Substantia nigra (tissue), 51 donors: ENCODE measurements at places on chromosomes 6 and 20.

DNA sequence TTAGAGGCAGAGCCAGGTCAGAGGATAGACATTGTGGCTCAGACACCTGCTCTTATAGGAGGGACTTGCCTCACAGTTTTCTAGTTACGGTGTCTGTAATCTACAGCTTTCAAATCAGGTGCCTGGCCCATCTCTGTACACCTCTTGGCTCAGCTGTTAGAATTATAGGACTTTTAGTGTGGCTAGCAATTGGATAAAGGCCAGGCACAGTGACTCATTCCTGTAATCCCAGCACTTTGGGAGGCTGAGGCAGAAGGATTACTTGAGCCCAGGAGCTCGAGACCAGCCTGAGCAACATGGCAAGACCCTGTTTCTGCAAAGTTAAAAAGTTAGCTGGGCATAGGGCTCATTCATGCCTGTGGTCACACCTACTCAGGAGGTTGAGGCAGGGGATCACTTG is 20.0 kb downstream of the BRPF3 start:
- no peak for DNase-seq

DNA sequence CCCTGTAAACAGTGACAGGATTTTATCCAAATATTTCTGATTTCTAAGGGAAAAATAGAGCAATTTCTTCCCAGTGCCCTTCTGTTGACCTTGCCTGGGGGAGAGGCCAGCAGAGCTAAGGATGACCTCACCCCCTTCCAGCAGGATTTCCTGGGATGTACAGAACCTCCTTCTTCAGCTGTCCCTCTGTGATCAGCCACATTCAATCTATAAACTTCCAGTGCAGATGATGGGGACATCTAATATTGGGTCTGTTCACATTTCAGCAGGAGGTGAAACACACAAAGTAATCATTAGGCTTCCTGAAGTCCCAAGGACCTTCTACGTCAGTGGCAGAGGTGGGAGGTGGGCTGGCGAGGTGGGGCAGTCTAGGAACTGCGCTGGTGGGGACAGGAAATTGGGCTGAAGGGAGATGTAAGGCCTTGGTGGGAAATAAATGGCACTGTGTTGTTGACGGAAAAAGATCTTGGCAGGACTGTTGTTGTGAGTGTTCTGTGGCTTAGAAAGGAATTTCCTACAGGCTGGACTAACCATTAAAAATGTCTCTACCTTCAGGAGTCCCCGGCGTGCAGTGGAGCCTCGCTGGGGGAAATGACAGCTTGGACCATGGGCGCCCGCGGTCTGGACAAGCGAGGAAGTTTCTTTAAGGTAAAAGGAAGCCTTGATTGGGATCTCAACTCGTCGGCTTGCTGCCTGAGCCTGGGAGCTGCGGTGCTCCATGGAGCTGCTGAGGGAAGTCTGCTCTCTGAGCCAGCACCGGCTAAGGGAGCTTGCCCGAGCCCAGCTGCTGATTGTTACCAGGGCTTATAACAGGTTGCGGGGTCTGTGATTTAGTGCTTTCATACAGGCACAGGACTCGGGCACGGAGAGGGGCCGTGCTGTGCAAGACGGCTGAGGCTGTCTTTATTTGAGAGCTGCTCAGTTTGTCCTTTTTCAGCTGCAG is 127.9 kb upstream of the NAA20 start:
- DNase-seq: peak; percentile 69

DNA sequence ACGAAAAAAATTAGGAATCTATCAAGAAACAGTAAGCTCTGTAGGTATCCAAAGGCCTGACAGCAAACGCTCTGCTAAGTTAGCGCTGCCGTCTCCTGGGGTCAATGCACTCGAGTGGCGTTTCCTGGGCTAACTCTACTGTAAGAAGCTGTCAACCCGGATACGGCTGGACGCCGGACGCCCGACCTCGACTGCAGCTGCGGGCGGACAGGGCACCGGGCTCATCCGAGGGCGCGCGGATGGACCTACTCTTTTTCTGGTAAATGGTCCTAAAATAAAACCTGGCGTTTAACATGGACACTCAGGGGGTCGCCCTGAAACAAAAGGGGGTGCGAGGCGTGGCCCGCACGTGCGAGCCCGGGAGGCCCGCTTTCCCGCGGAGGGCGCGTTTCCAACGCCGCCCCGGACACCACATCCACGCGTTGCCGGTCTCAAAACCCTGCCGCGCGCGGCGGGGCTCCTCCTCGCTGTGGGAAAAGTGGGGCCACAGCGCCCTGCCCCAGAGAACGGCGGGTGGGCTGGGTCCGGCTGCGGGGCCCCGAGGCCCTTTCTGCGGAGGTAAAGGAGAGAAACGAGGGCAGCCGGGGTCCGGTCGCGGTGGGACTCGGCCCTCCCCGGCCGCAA is 537 bp downstream of the TCP1 start:
- no peak for DNase-seq

DNA sequence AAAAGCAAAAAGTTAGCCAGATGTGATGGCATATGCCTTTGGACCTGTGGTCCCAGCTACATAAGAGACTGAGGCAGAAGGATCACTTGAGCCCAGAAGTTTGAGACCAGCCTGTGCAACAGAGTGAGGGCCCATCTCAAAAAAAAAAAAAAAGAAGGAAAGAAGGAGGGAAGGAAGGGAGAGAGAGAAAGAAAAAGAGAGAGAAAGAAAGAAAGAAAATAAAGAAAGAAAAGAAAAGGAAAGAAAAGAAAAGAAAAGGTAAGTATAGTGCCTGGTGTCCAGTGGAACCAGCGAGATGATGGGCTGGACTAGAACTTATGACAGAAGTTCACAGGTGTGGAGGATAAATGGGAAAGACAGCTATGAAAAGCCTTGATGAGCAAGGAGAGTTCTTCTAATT is 100.9 kb downstream of the QRSL1 start:
- no peak for DNase-seq

GRCh38 chr6:82744286-82745015 is 321.2 kb downstream of the UBE3D start:
- DNase-seq: no peak

- peak; percentile 47 for DNase-seq
Measured at GRCh38 chr6:11094411-11094851, 797 bp downstream of the SMIM13 start.
